ENCODE measurements at places on chromosomes 12 and 14.
A peak's percentile ranks its signal among the peaks of the same experiment; 100 is the strongest.

DNA sequence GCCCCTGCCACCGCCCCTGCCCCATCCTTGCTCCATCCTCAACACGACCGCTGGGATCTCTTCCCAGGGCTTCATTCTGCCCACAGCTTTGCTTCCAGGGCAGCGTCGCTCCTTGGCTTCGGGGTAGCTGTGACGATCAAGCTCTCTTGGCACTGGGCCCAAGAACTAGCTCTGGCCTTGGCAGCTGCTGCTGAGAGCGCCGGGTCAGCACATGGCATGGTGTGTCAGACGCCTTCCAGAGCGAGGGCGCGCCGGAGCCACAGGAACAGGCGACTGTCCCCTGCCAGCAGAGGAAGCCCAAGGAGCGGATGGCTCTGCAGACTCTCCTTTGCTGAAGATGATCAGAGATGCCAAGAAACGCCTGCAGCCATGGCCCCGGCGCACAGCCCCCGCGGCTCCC, 15.9 kb downstream of the RAB35 start:
- no peak for DNase-seq

DNA sequence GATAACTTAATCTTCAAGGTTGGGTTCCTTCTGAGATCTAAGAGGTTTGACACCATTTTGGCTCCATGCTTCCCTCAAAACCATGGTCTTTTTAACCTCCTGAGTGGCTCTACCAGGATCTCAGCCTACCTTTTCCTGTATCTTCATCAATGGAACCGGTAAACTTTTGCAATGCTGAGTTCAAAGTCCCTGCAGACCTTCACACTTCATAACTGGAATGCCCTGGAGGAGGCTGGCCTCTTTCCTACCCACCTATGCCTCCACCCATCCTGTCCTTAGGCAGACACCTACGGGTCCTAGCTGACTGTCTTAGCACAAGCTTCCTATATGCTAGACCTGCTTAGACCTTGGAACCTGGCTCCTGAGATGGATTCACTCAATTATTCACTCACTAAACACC, 89.5 kb upstream of the EEA1 start:
- no peak for DNase-seq

DNA sequence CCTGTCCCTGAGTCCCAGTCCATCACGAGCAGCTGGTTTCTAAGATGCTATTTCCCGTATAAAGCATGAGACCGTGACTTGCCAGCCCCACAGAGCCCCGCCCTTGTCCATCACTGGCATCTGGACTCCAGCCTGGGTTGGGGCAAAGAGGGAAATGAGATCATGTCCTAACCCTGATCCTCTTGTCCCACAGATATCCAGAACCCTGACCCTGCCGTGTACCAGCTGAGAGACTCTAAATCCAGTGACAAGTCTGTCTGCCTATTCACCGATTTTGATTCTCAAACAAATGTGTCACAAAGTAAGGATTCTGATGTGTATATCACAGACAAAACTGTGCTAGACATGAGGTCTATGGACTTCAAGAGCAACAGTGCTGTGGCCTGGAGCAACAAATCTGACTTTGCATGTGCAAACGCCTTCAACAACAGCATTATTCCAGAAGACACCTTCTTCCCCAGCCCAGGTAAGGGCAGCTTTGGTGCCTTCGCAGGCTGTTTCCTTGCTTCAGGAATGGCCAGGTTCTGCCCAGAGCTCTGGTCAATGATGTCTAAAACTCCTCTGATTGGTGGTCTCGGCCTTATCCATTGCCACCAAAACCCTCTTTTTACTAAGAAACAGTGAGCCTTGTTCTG, 41.6 kb downstream of the DAD1 start:
- DNase-seq = no peak

DNA sequence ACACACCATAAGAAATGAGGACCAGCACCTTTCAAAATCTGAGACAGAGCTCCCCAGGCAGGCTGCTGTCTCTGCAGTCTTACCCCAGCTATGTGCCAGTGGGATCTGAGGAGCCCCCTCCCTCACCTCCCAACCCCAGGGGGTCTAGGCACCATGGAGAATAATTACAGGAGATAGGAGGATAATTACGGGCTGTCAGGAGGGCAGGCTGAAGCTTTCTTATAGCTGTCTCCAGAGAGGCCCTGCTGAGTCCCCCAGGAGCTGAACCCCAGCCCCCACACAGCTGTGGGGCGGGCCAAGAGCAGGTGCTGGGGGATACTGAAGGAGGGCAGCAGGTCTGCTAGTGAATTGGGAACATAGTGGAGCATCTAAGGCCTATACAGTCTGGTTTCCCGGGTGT, 6.8 kb downstream of the CPNE6 start:
- no peak for DNase-seq

DNA sequence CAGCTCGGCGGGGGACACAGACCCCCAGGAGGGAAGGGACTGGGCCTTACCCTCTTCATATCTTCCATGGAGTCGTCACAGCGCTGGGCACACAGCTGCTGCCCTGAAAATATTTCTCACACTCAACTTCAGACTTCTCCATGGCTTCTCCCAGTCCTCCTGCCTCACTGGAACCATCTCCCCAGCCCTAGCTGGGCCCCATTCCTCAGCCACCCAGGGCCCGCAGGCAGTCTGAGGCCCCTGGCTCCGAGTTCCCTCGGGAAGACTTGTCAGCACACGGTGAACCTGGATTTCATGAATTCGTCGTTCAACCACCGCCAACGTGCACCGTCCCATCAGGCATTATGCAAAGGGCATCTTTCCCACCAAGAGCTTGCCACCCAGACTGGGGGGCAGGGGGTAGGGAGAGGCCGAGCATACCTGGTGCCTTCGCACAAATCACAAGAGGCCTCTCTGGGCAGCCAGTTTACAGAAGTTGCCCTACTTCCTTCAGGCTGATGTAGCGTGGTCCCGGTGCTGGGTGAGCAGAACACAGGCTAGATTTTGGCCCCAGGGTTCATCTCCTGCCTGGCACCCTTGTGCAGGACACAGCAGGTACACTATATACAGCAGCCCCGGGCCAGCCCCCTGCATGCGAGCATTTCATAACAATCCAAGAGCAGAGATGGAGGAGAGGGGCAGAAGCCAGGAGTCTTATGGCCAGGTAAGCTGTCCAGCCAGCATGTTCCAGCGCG, 44.2 kb downstream of the LTBP2 start:
- no peak for DNase-seq

DNA sequence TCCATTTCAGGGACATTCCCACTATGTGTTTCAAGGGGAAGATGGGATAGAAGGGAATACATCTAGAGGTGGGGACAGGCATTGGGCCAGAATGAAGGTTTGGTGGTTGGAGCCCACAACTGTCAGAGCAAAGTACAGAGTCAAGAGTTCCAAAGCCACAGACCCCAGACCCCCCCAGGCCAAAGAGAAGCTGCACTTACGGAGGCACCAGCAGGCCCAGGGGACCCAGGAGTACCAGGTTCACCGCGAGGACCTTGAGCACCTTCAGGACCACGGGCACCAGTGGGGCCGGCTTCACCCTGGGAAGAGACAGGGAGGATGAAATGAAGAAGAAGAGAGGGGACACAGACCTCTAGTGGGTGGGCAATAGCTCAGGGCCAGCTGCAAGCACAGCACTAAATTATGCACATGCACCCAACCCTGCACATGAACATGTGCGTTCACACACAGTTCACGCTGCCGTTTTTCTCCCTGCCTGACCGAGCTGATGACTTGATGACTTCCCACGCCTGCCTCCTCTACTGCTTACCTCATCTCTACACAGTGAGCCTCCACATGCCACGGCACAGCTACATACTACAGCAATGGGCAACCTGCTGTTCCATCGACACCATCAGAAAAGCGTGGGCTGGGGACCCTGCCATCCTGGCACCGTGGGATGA, 16.7 kb downstream of the COL2A1 start:
- no peak for DNase-seq

DNA sequence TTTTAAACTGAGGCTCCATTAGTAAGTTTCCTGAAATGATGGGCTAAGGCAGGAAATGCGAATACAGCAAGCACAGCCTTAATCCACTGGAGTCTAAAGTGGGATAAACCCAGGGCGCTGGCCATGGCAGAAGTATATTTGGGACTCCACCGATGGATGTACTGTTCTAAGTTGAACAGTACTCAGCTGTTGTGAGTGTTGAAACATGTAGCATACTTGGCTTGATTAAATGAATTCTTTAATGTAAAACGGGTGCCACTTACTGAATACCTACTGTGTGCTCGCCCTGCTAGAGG, 996 bp downstream of the SSPN start:
- no peak for DNase-seq

- DNase-seq = no peak
Measured at GRCh38 chr12:131897875-131898274, 3.5 kb downstream of the ULK1 start.

DNA sequence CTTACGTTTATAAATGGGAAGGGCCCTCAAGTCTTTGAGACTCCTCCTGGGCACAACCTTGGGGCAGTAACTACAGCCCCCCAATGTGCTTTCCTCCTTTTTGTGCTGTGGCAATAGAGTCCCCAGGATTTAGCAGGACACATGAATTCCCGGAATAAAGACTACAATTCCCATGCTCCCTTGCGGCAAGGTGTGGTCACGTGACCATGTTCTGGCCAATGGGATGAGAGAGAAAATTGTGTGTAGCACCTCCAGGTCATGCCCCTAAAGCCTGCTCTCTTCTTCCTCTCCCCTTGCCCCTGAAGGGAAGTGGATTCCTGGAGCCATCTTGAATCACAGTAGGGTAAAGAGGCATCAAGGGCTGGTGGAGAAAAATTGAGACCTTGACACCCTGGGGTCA, 295.1 kb upstream of the SFSWAP start:
- DNase-seq = no peak

DNA sequence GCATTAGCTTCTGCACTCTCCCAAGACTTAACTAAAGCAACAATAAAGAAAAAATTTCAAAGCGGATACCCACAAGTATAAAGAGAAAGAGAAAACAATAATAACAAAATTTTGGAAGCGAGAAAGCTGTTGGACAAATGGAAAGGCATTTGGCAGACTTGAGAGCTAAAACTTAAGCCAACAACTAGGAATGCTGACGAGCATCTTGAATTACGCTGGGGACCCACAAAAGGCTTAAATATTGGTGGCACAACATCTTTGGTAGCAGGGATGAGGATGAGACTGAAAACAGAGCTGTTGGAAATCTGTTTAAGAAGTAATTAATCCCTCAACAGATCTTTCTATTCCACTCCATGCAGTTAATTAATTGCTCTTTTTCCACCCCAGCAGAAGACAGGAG, 49.8 kb downstream of the LLPH start:
- DNase-seq = no peak

DNA sequence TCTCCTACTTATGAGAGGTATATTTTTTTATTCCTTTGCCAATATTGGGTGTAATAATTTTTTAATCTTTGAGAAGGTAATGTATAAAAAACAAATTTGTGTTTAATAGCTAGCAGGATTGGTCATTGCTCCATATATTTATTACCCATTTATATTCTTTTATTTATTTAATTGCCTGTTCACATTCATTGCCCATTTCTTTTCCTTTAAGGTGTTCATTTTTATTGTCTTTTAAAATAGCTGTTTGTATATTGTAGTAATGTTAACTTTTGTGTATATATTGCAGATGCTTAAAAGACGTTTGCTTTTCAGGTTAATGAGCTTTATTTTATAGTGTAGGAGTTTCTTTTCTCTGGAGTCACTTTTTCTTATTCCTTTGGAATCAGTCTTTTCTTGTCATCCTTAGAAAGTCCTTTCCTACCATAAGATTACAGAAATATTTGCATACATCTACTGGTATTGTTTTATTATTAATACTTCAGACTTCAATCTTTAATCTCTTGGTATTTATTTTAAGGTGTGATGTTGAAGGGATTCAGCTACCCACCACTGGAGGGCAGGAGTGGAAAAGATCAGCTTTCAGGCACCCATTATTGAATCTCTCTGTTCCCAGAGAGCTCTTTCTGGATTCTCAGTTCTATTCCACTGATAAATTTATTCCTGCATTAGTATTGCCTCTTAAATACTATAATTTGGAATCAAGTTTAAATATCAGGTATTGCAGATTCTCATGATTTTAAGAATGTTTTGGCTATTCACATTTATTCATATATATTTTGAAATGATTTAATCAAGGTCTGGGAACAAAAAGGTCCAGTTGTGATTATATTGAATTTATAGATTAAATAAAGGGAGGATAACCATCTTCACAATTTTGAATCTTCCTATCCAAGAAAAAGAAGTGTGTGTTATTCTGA, 17.3 kb downstream of the PPM1A start:
- no peak for DNase-seq

GRCh38 chr14:67010602-67011001, 178.6 kb upstream of the GARIN2 start:
- no peak for DNase-seq

- DNase-seq = peak; percentile 61
Measured at GRCh38 chr14:58298477-58299400, at the start of gene ARID4A. Gene ARID4A (plus strand): TSS chr14:58298555. CDS start chr14:58299855, 1,300 bp downstream.

DNA sequence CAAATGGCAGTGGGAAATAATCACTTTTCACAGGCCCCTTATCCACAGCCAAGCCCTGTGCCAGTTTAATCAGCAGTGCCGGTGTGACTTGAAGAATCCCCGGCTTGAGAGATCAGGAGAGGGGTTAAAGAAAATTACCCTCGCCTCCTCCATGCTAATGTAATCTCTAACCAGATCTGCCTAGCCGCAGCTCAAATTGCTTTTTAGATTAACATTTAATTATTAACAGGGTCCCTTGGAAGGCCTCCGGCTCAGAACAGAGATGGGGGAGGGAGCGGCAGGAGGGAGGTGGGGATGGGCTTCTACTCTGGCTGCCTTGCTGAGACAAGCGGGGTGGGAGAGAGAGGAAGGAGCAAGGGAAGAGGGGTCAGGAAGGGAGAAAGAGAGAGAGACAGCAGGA, 24.0 kb downstream of the FAM222A start:
- no peak for DNase-seq

- no peak for DNase-seq
Measured at GRCh38 chr12:26054383-26054782, 70.5 kb downstream of the BHLHE41 start.

DNA sequence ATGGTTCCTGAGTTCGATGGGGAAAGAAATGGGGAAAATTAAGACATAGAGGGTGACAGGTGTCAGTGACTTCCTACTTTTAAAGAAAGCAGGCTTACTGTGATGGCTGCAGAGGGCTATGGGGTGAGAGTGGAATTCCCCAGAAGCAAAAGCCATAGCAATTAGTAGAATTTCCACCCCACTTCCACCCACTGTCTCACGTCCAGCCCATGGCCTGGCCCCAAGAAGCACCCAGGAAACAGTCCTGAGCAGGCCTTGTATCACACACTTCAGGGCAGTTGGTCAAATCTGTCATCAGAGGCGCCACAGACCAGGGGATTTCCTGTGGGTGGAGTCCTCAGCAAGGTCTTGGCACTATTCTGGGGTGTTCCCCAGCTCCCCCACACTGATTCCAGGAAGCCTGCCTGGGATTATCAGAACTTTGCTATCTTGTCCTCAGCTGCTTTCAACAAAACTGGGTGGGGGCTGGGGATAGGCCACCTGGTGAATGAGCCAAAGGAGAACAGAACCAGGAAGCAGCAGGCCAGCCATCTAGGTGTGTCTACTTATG, 120.1 kb upstream of the CCND2 start:
- peak; percentile 65 for DNase-seq

Measured in activated T-cell treated with anti-CD3 and anti-CD28 coated beads for 48 hours (primary cell).